Muscle of leg (tissue), 16 donors: ENCODE measurements at places on chromosomes 2 and 18. TPM values are rescaled to one million over a fixed set of nuclear protein-coding genes. Genes with fewer than 3 reads are reported as not detected.

DNA sequence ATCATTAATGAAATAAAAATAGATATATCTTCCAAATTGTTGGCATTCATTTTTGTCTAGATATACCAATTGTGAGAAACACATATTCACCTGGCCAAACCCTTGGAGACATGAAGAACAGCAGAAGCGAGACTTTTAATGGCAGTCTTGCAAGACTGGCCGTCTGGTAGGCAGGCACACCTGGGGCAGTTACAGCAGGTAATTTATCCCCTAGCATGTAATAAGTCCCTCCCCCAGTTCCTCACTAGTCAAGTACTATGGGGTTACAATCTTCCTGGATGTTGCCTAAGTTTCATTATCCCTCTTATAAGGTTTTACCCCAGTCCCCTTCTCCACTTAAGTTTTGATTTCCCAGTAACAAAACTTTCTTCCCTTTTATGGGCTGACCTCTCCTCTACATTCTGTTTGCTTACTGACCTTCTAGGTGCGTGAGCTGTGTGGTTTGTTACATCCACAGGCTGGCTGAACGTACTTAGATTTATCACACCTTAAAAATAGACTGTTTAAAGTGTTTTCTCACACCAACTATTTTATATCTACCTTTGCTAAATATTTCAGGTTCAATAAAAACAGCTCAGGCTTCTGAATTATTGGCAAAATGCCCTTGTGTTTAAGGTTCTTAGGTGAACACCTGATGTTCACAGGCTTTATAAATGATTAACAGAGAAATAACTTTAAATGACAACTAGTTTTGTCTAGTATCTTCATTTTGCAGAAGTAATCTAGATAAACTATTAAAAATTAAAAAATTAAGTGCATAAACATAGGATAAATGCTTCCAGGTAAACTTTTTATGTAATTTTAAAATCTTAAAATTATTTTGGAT is 365.0 kb upstream of the TFPI start:
- DNase-seq, result no peak

Gene PDCD1
- 0.07 TPM for polyA plus RNA-seq

DNA sequence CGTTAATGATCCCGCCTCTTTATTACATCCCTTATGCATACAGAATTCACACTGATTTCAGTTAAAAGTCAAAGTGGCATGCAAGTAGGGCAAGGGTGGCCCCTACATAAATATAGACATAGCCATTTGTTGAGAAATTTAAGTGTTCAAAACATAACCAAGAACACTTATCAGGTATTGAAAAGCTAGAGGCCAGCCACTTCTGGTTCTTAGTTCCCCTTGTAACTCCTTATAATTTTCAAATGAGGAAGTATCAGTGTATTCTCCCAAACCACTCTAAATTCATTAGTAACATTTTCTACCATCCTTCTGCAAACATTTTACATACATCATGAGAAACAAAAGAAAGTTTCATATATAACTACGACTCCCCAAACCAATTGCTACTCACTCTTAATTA is 5.8 kb upstream of the ARL5A start:
- no peak for DNase-seq

Gene TSPYL6
- not detected for polyA plus RNA-seq
